ENCODE measurements at places on chromosomes 5 and 9.

DNA sequence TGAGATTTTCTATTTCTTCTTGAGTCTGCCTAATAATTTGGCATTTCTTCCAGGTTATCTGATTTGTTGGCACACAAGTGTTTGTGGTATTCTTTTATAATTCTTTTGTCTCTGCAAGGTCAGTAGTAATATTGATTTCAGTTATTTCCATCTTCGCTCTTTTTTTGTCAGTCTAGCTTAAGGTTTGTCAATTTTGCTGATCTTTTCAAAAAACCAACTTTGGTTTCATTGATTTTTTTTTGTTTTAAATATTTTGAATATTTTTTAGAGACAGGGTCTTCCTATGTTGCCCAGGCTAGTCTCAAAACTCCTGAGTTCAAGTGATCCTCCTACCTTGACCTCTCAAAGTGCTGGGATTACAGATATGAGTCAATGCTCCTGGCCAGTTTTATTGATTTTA lies 162.8 kb downstream of the BARX1 start:
- DNase-seq = no peak

- DNase-seq = no peak
These were observed 34.3 kb upstream of the FSD1L start for GRCh38 chr9:105413525-105413924.

- no peak for DNase-seq
These were observed 482 bp downstream of the TESK1 start for GRCh38 chr9:35605351-35606137.

DNA sequence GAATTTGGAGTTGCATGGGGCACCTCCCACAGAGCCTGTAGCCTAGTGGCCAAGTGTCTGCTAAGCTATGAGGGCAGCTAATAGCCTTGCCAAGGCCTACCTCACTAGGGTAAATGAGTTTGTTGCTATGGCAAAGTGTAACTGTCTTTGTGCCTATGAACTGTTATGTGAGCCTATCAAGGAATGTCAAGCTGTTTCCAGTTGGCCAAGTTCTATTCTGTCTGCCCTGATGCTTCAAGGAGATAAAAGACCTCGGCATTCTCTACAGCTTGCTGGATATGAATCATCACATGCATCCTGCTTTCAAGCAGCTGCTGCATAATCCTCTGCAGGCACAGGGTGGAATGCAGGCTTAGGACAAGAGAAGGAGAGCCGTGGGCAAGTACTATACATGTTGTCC lies 69.8 kb upstream of the CCDC112 start:
- no peak for DNase-seq

GRCh38 chr5:151097061-151097460 lies 16.2 kb upstream of the TNIP1 start:
- no peak for DNase-seq

DNA sequence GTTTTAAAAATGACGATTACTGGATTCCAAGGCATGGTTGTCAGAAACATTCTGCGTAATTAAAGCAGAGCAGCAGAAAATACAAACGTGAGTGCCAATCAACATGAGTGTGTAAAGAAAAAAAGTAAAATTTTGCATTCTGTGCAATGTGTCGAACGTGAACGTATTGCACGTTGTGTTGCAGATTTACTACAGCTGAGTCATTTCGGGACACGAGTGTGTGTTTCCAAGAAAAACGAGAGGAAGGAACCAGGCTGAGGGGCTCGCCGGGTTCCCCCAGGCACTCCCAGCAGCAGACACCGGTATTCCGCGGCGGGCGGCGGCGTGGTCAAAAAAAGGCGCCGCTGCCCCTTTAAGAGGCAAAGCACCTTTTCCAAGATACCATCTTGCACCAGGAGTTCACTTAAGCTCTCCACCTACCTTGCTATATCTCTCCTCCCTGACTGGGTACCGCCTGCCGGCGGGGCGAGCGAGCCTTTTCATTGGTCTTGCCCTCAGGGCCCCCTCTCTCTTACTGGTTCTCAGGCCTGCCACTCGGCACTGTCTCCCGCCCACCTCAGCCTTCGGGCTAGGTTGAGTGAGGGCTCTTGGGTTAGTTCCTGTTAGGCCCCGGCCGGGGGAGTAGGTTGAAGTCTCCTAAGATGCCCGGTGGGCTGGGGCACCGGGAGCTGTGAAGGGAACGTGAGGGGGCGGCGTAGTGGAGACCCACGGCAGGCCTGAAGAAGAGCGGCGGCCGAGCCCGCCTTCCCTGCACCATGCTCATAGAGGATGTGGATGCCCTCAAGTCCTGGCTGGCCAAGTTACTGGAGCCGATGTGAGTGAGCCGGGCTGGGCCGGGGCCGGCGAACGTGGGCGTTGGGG lies at the start of gene RBM27:
Gene RBM27, plus strand, starts transcription at position 595 of the 861 bp plus-strand sequence. Its CDS starts 161 bp downstream, at position 756.
- DNase-seq = peak; percentile 97

- DNase-seq = no peak
These were observed 314.5 kb downstream of the CCDC171 start for GRCh38 chr9:15867334-15867733.

DNA sequence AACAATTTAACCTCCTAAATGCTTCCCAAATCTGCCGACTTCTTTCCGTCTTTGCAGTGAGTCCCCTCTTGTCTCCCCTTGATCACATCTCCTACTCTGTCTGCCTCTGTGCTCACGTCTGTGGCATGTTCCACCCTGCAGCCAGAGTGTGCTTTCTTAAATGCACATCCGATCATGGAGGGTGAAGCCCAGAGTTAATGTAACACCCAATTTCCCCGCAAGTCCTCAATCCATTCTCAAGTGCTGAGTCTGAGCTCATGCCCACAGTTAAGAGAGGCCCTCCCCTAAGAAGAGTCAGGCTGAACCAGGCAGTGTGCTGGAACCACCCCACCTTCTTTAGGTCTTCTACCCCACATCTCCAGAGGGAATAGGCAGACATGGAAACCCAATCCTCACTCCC lies 164.8 kb downstream of the EPB41L4A start:
- DNase-seq = no peak

- no peak for DNase-seq
These were observed 291.8 kb downstream of the KIAA0825 start for GRCh38 chr5:94326586-94326985.

- no peak for DNase-seq
These were observed 72.7 kb upstream of the ORM1 start for GRCh38 chr9:114250235-114250568.

GRCh38 chr9:11735391-11735790 lies 957.8 kb upstream of the TYRP1 start:
- no peak for DNase-seq

DNA sequence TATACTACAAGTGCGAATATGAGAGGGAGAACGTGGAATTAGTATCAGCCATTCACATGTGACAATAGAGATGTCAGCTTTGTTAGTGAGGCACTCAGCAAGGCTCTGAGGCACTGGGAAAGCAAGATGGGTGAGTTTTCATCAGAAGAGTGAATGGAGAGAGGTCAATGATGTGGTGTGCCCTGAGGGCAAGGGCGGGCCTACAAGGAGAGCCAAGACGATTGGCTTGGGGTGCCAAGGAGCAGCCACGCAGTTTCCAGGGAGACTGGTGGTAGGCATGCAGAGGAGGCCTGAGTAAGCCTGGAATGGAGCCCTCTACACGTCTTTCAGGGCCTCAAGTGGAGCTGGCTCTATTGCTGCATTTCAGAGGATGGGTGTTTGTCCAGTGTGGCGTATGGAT lies 24.7 kb downstream of the BTF3 start:
- no peak for DNase-seq

GRCh38 chr5:118224546-118224945 lies 763.8 kb downstream of the DTWD2 start:
- no peak for DNase-seq

GRCh38 chr5:38420691-38421390 lies 135.6 kb downstream of the LIFR start:
- DNase-seq = no peak

- no peak for DNase-seq
These were observed 473.6 kb downstream of the KCTD16 start for GRCh38 chr5:144644317-144644716.

DNA sequence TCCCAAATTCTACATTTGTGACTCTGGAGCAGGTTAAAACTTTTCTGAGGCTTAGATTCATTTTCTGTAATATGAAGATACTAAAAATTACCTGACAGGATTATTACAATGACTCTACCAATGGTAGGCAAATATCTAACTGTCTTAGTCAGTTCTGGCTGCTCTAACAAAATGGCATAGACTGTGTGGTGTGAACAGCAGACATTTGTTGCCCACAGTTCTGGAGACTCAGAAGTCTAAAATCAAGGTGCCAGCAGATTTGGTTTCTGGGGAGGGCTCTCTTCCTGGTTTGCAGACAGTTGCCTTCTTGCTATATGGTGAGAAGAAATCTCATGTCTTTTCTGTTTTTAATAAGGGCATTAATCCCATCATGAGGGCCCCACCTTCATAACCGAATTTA lies 245.1 kb downstream of the MAST4 start:
- no peak for DNase-seq

DNA sequence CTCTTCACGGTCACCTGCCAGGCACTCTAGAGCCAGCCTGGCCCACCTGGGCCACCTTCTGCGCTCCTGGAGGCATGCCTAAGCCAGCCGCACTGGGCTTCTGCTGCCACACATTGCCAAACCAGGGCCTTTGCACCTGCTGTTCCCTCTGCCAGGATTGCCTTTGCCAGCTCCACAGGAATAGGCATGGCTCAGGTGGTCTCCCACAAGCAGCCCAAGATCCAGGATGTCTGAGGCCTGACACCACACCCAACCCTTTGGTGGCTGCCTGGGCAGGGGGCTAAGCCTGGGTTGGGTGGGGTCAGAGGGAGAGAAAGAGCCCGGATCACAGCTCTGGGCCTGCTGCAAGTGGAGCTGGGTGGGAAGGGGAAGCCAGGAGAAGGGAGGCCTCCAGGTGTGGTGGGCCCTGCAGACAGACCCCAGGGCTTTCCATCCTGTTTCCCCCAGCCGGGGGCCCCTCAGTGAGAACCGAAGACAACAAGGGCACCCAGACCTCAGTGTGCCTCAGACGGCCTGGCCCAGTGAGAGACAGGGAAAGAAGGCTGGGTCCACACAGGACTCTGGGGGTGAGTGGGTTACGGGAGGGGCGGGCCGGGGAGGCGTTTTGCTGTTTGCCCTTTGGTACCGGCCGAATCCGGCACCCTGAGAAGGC lies 672 bp upstream of the SUSD3 start:
- no peak for DNase-seq

DNA sequence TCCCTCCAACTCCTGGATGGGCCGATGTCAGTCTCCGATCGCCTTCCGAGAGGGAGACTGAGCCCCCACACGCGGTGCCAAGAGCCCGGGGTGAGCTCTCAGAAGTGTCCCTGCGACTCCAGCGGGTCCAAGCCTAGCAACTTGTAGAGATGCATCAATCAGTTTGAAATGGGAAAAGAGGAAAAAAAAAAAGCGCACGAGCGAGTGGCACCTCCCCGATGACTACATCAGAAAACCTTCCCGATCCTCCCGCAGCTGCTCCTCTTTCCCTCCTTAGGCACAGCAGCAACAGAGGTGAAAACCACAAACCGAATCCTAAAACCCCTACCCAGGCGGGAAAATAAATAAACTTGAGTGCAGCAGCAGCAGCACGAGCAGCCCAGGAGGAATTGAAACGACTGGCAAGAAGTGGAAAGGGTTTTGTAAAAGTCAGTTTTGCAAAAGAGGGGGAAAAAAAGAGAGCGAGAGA lies 1.0 kb upstream of the EFNA5 start:
- no peak for DNase-seq

GRCh38 chr5:2102819-2103776 lies 220.4 kb upstream of the IRX4 start:
- DNase-seq = no peak

DNA sequence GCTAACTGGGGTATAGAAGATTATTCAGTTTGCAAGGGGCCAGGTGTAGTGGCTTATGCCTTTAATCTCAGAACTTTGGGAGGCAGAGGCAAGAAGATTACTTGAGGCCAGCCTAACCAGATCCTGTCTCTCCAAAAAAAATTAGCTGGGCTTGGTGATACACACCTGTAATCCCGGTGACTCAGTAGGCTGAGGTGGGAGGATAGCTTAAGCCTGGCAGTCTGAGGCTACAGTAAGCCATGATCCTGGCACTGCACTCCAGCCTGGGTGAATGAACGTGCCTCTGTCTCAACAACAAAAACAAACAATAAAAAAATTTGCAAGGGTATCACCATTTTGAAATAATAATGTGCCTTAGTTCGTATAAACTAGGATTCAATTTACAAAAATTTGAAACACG lies 51.3 kb downstream of the BAAT start:
- no peak for DNase-seq

DNA sequence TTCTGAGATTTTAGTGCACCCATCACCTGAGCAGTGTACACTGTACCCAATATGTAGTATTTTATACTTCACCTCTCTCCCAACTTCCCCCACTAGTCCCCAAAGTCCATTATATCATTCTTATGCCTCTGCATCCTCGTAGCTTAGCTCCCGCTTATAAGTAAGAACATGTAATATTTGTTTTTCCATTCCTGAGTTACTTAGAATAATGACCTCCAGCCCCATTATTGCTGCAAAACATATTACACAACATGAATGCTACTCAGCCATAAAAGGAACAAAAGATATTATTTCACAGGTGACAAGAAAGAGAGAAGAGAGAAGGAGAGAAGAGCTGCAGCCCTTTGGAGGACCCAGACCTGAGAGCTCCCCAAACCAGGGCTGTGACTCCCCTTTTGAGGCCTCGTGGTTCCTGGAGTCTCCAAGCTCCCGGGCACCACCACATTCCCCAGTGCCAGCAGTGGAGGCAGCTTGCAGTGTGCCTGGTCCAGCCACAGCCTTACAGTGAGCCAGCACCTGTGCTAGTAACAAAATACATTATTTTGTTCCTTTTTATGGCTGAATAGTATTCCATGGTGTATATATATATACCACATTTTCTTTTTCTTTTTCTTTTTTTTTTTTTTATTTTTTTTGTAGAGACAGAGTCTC lies 194.5 kb upstream of the DAB2 start:
- no peak for DNase-seq

- no peak for DNase-seq
These were observed 957 bp downstream of the PRELID1 start for GRCh38 chr5:177304392-177305119.

DNA sequence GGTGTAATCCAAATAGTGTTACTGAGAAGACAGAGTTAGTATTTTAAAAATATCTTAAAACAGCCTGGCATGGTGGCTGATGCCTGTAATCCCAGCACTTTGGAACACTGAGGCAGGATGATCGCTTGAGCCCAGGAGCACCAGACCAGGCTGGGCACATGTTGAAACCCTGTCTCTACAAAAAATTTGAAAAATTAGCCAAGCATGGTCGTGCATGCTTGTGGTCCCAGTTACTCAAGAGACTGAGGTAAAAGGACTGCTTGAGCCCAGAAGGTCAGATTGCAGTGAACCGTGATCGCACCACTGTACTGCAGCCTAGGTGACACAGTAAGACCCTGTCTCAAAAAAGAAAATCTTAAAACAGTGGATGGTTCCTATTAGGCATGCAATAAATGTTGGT lies 12.4 kb downstream of the IFNA1 start:
- DNase-seq = no peak

GRCh38 chr5:138870611-138871010 lies 4.5 kb downstream of the LRRTM2 start:
- no peak for DNase-seq

- DNase-seq = no peak
These were observed 81.0 kb upstream of the ZBTB43 start for GRCh38 chr9:126723807-126724172.

DNA sequence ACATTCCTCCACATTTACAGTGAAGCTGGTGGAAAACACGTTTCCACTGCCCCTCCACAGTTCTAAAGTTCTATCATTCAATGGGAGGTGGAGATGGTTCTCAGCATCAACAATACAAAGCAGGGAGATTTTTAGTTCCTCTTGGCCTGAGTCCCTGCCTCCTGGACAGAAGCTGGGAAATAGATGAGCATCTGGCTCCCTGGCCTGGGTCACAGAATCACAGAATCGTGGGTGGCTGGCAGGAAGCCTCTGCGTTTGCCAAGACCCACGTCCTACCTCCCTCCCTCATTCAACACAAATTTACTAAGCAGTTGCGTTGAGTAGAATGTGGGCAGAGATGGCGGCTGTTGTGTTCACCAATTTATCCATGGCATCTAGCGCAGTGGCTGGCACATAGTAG lies 5.2 kb upstream of the PPARGC1B start:
- no peak for DNase-seq
